ENCODE measurements at places on chromosomes 1 and 21. TPM values are rescaled to one million over a fixed set of nuclear protein-coding genes. Genes with fewer than 3 reads are reported as not detected.

OLFML3 gene
- total RNA-seq = 43.6 TPM

DNA sequence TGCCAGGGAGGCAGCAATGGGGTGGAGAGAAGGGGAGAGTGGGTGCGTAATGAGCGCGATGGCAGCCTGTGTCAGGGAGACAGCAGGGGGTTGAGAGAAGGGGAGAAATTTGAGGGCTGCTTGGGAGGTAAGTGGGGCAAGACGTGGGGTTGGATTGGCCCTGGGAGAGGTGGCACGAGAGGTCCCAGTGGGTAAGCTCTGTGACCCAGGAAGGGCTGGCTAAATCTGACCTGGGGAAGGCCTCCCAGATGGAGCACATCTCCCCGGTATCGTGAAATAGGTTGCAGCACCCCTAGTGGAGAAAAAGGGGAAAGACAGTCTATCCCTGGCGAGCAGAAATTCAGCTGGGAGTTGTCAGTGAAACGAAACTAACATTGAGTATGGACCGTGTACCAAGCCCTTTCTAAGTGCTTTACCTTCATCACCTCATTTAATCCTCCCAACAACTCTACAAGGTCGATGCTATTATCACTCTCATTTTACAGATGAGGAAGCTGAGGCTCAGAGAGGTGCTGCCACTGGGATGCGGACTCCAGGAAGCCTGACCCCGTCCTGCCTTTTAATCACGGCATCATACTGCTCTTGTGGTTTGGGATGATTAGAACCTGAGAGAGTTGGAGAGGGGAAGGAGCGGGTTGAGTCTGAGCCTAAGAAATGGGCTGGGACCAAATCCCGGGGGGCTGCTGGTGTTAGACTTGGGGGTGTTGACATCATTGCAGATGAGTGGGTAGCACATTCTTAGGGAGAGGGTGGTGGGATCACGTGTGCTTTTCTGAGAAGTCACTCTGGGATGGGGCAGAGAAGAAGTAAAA, 56.6 kb upstream of the RPL11 start:
- peak; percentile 86 for DNase-seq

DNA sequence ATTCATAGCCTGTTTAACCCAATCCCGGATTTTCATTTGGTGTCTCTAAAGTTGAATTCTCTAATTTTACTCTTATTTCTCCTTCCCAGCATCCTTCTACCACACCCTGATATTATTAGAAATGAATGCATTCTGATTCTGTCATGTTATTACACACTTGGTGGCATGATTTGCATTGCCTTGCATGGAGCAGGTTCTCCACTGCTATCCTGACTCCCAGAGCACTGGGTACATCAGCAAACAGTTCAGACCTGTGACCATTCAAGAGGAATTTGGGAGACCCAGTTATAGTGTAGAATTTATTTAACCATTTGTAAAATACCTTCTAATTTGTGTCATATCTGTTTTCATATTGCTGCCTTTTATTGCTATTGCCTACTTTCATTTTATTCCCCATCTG, 2.6 kb downstream of the LRRC8B start:
- no peak for DNase-seq

GRCh38 chr21:14862794-14863720, 201.7 kb downstream of the NRIP1 start:
- no peak for DNase-seq

DNA sequence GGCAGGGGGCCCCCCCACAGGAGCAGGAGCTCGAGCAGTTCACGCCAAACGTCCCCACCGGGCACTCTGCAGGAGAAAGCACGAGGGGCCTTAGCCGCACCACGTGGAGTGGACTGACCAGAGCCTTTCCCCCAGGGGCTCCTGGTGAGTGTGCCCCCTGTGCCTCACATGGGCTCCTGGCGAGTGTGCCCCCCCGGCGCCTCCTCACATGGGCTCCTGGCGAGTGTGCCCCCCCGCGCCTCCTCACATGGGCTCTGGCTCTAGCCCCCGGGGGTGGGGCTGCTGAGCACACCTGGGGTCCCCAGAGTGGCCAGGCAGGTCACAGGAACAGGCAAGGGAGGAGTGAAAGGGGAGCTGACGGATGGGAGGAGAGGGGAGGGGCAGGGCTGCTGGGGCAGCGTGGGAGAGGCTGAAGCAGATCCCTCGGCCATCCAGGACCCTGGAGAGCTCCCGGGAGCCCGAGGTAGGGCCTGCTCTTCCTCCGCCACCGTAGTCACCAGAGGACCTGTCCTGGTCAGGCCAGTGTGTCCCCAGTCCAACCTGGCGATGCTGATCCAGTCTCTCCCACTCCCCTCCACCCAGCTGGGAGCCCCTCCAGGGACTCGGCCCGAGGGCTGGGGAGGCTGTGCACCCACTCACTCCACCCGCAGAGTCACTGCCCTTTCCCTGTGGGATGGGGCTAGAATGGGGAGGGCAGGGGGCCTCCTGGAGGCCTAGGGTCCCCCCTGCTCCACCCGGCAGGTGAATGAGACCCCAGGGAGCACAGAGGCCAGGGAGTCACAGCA, 47.6 kb downstream of the ARHGEF16 start:
- peak; percentile 94 for DNase-seq

GRCh38 chr1:228107636-228108035, 1.5 kb downstream of the MRPL55 start:
- DNase-seq = no peak

- no peak for DNase-seq
These were observed 134.2 kb upstream of the SERTAD4 start for GRCh38 chr1:210098356-210098755.
